ENCODE measurements at places on chromosomes 7 and 10.

- DNase-seq: no peak
These were observed 155.0 kb downstream of the PTPRN2 start for GRCh38 chr7:158432369-158433341.

DNA sequence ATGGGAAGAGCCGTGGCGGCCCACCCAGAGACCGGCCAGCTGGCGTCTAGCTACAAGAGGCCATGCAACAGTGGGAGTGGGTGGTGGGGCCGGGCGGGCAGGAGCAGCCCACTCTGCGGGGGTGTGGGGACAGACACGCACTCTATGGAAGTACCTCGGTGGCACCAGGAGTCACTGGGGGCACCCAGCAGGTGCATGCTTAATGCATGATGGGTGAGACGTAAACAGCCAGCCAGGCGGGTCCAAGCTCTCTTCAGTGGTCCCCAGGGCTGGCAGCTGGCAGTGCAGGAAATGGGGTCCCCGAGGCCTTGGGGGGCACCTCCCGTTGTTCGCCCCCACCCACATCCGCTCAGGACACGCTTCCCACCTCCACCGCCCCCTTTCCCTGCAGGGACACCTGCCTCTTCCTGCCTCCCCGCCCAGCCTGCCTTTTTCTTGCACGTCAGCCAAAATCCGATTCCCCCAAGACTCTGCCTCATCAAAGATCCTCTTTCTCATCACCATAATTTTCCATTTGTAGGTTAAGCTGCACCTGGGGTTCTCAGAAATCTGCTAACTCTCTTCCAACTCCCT is 22.6 kb upstream of the PSMG3 start:
- no peak for DNase-seq

DNA sequence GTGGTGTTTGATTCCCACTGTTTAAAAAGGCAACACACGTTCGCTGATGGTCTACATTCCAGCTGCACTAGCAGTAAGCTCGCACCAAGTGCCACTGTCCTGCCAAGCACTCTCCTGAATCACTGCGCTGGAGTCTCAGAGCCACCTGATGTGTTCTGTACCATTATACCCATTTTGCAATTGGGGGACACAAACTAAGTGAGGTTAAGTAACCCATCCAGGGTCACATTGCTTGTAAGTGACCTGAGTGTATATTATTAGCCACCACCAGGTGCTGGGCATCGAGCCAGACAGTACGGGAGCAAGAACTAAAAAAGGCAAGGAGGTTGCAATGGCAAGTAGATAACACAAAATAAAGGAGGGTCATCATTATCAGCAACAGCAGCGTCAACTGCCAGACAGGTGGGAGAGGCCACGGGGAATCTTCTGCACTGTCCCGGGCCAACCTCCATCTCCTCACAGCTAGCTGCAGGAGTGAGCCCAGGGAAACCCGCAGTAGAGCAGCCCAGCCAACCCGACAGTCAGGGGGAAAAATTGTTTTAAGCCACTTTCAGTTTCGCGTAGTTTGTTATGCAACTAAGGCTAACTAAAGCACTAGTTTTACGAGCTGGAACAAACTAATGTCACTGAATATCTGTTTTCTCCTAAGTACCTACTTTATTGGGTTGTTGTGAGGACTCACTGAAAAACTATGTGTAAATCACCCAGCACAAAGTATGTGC is 712 bp upstream of the CPVL start:
- DNase-seq: no peak

DNA sequence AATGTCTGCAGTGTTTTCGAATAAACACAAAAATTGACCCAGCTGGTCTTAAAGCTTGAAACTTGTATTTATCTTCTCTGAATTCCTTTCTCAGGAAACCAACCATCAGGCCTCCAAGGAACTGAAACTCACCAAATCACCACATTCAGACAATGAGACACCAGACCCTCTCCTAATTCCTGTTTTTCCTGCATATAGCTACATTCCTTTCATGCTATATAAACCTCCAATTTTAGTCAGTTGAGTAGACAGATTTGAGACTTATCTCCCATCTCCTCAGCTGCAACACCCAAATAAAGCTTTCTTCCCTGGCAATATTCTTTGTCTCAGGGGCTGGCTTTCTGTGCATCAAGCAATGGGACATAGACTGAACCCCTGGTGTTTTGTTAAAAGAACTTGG is 317.0 kb downstream of the CACNA2D1 start:
- no peak for DNase-seq

DNA sequence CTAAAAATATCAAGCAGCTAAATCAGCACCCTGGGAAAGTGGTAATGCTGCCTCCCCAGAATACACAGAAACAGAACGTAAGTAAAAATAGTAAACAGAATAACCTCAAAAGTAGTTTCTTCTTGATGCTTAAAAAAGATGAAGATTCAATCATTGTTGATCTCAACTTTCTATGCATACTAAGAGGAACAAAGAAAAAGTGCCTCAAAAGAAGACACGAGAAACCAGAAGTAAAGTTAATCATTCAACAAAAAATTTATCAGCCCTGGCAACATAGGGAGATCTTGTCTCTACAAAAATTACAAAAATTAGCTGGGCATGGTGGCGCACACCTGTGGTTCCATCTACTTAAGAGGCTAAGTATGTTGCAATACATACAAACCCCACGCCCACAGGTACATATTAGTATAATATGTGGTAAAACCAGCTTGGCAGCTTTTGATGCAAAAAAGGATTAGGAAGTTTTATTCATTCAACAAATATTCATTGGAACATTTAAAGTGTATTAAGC is 153.7 kb downstream of the NRBF2 start:
- DNase-seq: no peak

- no peak for DNase-seq
These were observed 31.3 kb upstream of the RNF32 start for GRCh38 chr7:156609010-156609877.

DNA sequence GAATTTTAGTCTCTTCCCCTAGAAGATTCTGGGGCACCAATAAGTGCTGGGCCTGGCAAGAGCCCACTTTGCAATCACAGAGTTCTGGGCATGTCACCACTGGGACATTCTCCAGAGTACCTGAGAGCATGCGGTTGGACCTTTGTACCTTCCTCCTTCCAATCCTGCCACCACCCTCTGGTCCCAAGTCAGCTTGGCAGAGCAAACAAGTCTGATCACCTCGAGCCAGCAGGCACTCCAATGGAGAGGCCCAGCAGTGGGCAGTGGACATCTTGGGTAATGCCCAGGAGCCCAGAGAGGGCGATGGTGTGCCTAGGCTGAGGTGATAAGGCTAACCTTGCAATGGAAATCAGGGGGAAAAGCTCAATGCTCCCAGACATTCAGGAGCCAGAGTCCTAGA is 43.4 kb downstream of the SH3PXD2A start:
- no peak for DNase-seq

DNA sequence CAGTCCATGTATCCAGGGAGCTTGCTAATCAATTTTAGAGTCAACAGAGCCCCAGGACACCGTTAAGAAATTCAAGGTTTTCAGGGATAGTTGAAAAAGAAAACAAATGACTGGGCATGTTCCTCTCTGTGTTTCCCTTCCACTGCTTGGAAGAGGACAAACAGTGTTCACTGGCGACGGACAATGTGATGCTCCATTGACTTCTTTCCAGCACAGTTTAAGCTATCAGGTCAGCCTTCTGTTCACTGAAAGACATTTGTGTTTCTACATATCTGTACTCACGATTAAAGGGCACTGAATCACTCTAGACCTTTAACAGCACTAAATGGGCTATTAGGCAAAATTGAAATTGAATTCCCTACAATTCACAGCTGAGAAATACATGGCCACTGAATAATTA is 123.6 kb downstream of the RNLS start:
- DNase-seq: no peak

DNA sequence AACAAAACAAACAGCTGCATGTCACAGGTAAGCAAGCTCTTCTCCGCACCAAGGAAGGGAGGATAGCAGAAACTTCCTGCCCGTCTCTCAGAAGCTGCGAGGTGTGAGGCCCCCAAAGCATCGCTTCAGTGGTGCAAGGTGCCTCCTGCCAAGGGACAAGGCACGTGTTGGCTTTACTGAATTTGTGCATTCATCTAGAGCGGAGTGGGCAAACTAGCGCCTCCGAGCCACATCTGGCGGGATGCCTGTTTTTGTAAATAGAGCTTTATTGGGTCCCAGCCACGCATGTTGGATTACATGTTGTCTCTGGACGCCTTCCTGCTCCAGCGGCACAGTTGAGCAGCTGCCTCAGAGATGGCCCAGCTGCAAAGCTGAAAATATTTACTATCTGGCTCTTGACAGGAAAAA is 27.7 kb downstream of the PHYH start:
- DNase-seq: no peak

DNA sequence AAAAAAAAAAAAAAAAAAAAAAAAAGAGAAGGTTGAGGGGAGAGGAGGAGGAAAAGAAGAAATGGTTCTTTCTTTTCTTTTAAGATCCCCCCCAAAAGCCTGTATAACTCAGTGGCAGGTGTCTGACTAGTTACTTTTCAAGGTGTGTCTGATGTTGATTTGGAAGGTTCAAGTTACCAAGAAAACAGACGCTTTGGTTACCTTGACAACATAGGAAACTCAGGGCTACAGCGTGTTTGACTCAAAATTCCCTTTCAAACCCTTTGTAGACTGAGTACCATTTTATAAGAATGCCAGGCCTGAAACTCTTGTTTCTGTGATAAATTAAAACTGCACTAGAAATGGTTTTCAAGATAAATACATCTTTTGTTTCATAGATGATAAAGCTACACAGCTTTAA is 286.8 kb downstream of the SKIDA1 start:
- no peak for DNase-seq

DNA sequence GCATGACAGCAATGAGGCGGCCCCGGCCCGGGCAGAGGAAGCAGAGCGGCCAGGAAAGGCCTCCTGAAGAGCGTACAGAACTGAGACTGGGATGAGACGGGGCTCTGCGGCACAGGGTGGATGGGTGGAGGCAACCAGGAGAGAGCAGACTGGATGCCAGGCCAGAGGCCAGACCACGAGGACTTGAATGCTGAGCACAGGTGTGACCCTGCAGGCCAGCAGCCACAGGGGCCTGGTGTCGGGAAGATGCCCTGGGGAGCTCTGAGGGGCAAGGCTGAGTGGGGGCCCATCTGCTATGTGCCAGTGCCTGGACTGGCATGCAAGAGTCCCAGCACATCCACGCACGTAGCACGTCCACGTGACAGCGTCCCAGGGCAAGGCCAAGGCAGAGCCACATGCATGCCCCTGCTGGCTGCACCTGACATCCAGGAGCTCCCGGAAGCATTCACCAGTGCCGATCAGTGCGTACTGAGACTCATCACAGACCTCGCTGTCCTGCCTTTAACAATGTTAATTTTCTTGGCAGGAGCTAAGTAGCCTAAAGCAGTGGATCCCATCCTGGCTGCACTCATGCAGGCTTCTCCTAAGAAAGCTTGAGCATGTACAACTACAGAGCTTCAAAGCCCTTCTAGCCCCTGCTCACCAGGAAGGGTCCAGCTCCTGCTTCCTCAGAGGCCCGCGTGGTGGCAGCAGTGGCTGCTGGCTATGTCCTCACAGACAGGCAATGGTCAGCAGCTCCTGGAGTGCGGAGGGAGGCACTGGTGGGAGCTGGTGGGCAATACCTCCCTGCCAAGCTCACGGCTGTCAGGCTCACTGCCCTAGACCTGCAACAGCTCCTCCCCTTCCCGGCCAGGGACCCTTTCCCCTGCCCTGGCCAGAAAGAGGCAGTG is 18.0 kb downstream of the GRID1 start:
- no peak for DNase-seq

GRCh38 chr10:13100349-13101294 is 659 bp downstream of the OPTN start:
- no peak for DNase-seq

GRCh38 chr7:5334671-5335070 is 51.9 kb downstream of the SLC29A4 start:
- DNase-seq: no peak

DNA sequence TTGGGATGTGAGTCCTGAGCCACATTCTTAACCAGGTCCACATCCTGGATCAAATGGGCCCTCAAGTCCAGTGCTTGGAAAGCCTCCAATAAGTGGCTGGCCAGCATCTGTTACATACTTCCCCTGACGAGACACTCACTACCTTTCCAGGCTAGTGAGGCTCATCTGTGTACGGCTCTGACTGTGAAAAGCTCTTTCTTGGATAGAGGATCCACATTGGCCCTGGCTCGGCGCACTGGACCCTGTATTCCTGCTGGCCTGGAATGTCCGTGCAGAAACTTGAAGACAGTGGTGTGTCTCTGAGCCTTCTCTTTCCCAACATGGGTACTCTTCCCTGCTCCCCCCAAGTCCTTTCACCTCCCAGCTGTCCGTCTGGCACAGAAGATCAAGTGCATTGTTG is 35.5 kb downstream of the MYL10 start:
- DNase-seq: no peak

DNA sequence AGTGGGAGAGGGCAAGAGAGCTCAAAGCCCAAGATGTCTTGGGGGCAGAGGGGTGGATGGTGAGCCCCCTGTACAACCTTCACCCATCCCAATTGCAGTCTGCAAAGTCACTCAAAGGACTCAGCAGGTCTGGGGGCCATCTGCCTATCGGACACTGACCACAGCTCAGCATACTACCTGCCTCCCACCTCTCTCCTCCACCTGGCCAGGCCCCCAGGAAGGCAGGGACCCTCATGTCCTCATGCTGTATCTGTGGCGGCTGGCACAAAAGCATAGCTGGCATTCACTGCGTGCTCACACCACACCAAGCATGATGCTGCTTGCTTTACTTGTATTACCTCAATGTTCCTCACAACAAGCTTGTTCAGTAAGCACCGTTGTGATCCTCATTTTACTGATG is 16.2 kb upstream of the CRHR2 start:
- DNase-seq: no peak

DNA sequence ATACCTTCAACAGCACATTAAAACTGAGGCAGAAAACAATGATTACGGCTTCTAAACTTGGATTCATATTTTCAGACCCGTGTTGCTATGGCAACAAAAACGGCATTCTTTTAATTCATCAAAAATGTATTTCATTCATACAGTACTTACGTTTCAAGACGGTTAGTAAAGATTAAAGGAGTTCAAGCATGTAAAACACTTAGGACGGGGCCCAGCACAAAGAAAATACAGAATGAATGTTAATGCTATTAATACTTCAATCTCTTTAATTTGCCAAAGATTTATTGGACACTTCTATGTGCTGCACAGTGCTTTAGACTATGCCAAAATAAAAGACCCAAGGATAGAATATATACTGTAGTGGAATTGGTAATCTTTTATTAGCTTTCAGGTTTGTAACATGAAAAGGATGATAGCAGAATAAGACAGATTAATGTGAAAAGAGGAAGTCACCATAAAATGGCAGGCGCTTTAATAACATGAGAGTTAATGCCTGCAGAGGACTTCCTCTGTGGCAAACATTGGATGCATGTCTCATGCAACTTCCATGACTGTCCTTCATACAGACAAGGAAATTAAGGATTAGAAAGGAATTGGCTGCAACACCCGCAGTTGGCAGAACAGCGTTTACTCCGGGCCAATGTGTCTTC is 201.6 kb upstream of the KLF6 start:
- DNase-seq: no peak
